Right hindlimb (tissue), 1 donor: ENCODE measurements at places on chromosomes 11 and 22.

- DNase-seq: no peak
Measured at GRCh38 chr11:12445001-12445400, 67.6 kb downstream of the PARVA start.

DNA sequence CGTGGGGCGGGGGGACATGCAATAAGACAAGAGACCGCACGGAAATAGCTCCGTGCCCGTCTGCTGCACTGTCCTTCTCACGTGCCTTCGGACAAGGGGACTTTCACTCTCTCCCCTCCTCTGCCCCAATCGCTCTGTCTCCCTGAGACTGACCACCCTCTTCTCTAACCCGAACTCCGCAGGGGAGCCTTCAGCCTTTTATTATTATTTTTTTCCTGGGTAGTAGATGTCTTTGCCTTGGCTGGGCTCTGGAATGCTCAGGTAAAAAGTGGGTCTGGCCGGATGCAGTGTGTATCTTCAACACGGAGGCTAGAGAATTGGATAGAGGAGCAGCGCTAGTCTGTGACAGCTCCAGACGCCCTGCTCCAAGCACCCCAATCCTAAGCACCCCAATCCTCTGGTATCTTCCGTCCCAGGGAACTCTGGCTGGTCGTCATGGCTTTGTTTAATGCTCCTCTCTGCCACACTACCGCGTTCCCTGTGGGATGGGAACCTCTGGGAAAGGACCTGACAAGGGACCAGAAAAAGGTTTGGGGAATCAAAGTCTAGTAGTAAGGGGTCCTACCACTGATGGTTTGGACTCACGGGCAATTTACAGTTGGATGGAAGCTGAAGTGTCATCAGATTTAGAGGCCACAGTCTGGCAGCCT is 25.1 kb upstream of the ROBO3 start:
- no peak for DNase-seq

DNA sequence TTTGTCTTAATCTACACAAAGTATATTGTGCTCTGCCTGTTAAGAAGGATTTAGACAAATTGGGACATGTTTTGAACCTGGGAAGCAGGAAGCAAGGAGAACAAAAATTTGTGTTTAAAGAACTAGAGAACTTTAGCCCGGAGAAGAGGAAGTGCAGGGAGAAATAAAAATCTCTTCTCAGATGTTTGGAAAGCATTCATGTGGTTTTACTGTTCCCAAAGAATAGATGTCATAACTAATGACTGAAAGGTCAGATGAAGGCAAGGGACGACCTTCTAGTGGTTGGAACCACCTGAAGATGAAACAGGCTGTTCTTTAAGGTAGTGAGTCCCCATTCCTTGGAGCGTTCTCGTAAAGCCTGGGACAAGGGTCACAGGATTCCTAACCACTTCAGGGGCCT is 38.3 kb downstream of the IRAG1 start:
- no peak for DNase-seq

GRCh38 chr11:107824668-107825369 is 33.8 kb downstream of the SLC35F2 start:
- DNase-seq: no peak

- no peak for DNase-seq
Measured at GRCh38 chr22:40510631-40511364, 125.7 kb downstream of the MRTFA start.
